Heart right ventricle (tissue), 16 donors: ENCODE measurements at places on chromosomes 2 and 18.

DNA sequence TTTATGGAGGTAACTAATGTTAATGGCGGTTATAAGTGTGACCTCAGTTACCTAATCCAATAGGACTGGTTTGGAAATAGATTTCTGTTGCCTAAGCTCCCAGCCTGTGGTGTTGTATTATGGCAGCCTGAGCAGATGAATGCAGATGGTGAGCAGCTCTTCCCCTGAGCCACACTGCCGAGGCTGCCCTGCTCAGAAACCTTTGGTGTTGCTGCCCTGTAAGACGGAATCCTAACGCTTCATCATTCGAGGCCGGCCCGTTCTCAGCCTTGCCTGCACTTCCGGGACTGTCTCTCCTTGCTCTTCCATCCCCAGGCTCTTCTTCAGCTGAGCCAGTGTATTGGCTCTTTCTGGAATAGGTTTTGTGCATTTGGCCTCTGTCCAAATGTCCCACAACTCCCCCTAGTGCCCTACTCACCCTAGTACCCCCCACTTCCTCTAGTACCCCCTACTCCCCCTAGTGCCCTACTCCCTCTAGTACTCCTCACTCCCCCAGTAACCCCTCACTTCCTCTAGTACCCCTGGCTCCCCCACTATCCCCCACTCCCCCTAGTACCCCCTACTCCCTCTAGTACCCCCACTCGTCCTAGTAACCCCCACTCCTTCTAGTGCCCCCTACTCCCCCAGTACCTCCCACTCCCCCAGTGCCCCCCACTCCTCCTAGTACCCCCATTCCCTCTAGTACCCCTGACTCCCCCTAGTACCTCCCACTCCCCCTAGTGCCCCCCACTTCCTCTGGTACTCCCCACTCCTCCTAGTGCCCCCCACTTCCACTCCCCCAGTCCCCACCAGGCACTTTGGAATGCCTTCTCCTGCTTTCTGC, 106.0 kb upstream of the TAF1B start:
- no peak overlapping the region for H3K4me3 ChIP-seq
- H3K36me3 ChIP-seq, result no peaks in the 10 kb centered on the region
- H3K27ac ChIP-seq, result no peak overlapping the region
- no peaks in the 10 kb centered on the region for H3K27me3 ChIP-seq

DNA sequence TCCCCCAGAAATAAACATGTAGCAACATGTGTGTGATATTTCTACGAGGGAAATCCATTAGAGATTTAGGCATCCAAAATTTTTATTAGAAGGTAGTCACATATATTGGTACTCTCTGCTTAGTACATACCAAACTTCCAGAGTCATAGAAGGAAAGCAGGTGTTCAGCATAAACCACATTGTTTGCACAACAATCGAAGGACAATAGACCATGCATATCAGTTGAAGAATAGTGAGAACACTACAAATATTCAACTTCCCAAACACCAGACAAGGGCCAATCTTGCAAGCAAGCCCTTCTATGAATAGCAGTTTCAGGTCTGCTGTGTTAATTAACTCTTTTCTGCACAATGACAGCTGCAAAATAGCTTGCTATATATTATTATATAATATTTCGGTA, 702.2 kb downstream of the ERBB4 start:
- no peaks in the 10 kb centered on the region for H3K4me1 ChIP-seq
- no peak for DNase-seq
- no peaks in the 10 kb centered on the region for H3K27me3 ChIP-seq
- H3K27ac ChIP-seq, result no peak overlapping the region

- H3K36me3 ChIP-seq, result no peaks in the 10 kb centered on the region
- H3K4me1 ChIP-seq, result peaks cover 8% of the 10 kb centered on the region
- H3K4me3 ChIP-seq, result no peak overlapping the region
- H3K27ac ChIP-seq, result peak overlapping the region; percentile 9
- no peak for DNase-seq
These were observed 184.2 kb downstream of the ZNF385B start for GRCh38 chr2:179677077-179677688.

GRCh38 chr2:45884126-45884525, 232.7 kb downstream of the PRKCE start:
- peak overlapping the region; percentile 5 for H3K27ac ChIP-seq
- H3K27me3 ChIP-seq, result no peaks in the 10 kb centered on the region
- DNase-seq, result no peak
- H3K4me1 ChIP-seq, result peaks cover 46% of the 10 kb centered on the region
- H3K36me3 ChIP-seq, result no peaks in the 10 kb centered on the region

- peaks cover 28% of the 10 kb centered on the region for H3K4me1 ChIP-seq
- H3K27me3 ChIP-seq, result no peaks in the 10 kb centered on the region
- no peak overlapping the region for H3K27ac ChIP-seq
- no peak overlapping the region for H3K4me3 ChIP-seq
- DNase-seq, result no peak
These were observed 70.8 kb downstream of the RTN4 start for GRCh38 chr2:54979321-54980044.

- DNase-seq, result peak; percentile 36
- H3K27ac ChIP-seq, result no peak overlapping the region
- H3K36me3 ChIP-seq, result no peaks in the 10 kb centered on the region
- peaks cover 12% of the 10 kb centered on the region for H3K27me3 ChIP-seq
These were observed 6.8 kb downstream of the SCTR start for GRCh38 chr2:119517433-119517832.

DNA sequence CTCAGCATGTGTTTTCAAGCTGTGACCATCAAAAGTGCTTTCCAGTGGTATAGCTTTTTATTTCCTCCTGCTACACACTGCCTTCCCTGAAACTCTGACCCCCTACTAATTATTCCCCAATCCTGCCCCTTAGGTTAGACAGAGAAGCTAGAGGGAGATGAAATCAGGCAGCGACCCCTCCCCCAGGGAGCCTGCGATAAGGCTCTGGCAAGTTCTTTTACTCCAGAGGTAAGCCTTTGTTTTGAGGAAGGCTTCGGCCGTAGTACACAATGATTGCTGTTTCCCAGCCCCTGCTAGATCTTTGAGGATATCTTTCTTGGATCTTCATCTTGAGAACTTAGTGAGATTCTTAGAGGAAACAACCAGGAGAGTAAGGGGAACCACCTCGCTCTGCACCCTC, 33.5 kb upstream of the NOL4 start:
- no peak overlapping the region for H3K4me3 ChIP-seq
- H3K36me3 ChIP-seq, result no peaks in the 10 kb centered on the region
- no peak overlapping the region for H3K27ac ChIP-seq
- no peaks in the 10 kb centered on the region for H3K27me3 ChIP-seq

DNA sequence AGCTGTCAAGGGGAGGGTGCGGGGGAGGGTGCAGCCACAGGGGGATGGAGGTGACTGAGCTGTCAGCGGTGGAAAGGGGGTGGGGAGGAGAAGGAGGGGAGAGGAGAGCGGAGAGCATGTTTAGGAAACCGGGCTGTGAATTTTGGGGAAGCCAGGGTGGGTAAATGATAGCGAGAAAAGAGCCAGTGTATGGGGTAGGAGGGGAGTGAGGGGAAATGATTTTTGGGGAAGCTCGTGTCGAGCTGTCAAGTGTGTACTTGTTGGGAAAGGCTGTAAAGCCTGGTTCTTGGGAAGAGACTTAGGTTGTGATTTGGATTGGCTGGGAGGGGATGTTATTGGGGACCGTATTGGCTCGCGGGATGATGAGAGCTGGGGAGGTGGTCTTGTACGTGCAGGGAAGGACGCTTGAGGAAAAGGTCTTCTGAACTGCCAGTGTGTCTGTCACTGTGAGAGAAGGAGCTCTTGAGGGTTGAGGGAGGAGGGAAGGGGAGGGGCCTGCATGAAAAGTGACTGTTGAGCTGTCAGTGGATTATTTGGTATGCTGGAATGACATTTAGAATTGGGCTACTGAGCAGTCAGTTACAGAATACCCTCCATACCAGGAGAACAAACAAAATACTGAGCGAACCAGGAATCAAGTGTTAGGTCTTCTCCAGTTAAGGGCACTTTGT, 1.0 kb downstream of the UBR3 start:
- DNase-seq, result peak; percentile 55
- H3K4me1 ChIP-seq, result peaks cover 53% of the 10 kb centered on the region
- H3K4me3 ChIP-seq, result peak overlapping the region; percentile 89
- H3K36me3 ChIP-seq, result no peaks in the 10 kb centered on the region
- H3K27me3 ChIP-seq, result no peaks in the 10 kb centered on the region
- peak overlapping the region; percentile 96 for H3K27ac ChIP-seq

GRCh38 chr2:203600286-203600685, 65.2 kb upstream of the RAPH1 start:
- H3K4me1 ChIP-seq, result peaks cover 20% of the 10 kb centered on the region
- no peak for DNase-seq
- H3K27me3 ChIP-seq, result no peaks in the 10 kb centered on the region
- H3K27ac ChIP-seq, result no peak overlapping the region
- H3K36me3 ChIP-seq, result no peaks in the 10 kb centered on the region

GRCh38 chr2:39781697-39782096, 2.6 kb upstream of the THUMPD2 start:
- no peaks in the 10 kb centered on the region for H3K36me3 ChIP-seq
- H3K27me3 ChIP-seq, result no peaks in the 10 kb centered on the region
- H3K27ac ChIP-seq, result no peak overlapping the region
- no peak for DNase-seq
- peaks cover 3% of the 10 kb centered on the region for H3K4me1 ChIP-seq
- H3K4me3 ChIP-seq, result no peak overlapping the region

- no peak overlapping the region for H3K4me3 ChIP-seq
- no peak for DNase-seq
- H3K27me3 ChIP-seq, result no peaks in the 10 kb centered on the region
- no peak overlapping the region for H3K27ac ChIP-seq
- peaks cover 5% of the 10 kb centered on the region for H3K4me1 ChIP-seq
- no peaks in the 10 kb centered on the region for H3K36me3 ChIP-seq
These were observed 47.1 kb upstream of the PLB1 start for GRCh38 chr2:28448793-28449100.

- H3K36me3 ChIP-seq, result no peaks in the 10 kb centered on the region
- H3K27me3 ChIP-seq, result no peaks in the 10 kb centered on the region
- no peak overlapping the region for H3K27ac ChIP-seq
- DNase-seq, result no peak
- no peaks in the 10 kb centered on the region for H3K4me1 ChIP-seq
These were observed 1195.7 kb upstream of the ZEB2 start for GRCh38 chr2:145715601-145716000.

GRCh38 chr2:112454586-112454985, 21.1 kb upstream of the RGPD8 start:
- no peaks in the 10 kb centered on the region for H3K36me3 ChIP-seq
- no peak overlapping the region for H3K27ac ChIP-seq
- H3K4me3 ChIP-seq, result no peak overlapping the region
- DNase-seq, result no peak
- no peaks in the 10 kb centered on the region for H3K27me3 ChIP-seq
- no peaks in the 10 kb centered on the region for H3K4me1 ChIP-seq

DNA sequence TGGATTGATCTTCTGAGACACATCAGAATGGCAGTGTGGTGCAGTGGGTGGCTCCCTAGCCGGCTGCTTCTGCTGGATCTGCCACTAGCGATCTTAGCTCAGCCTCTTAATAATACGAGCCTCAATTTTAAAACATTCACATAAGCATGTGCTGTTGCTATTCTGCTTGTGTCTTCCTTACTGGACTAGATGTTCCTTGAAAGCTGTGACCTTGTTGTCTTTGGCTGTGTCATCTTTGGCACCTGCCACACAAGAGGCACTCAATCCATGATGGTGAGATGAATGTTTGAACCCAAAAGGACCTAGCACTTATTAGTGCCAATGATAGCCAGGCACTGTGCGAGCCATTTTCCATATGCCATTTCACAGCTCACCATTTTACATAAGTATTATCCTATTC, 393.0 kb downstream of the ALK start:
- H3K27me3 ChIP-seq, result no peaks in the 10 kb centered on the region
- no peaks in the 10 kb centered on the region for H3K36me3 ChIP-seq
- H3K4me3 ChIP-seq, result no peak overlapping the region
- no peak for DNase-seq
- H3K4me1 ChIP-seq, result peaks cover 6% of the 10 kb centered on the region

- DNase-seq, result no peak
- no peak overlapping the region for H3K27ac ChIP-seq
- H3K4me3 ChIP-seq, result no peak overlapping the region
- H3K27me3 ChIP-seq, result no peaks in the 10 kb centered on the region
These were observed 53.7 kb downstream of the SNTG2 start for GRCh38 chr2:1004398-1004797.

GRCh38 chr2:106137731-106138521, 56.2 kb downstream of the UXS1 start:
- H3K27ac ChIP-seq, result no peak overlapping the region
- H3K4me1 ChIP-seq, result peaks cover 12% of the 10 kb centered on the region
- H3K27me3 ChIP-seq, result no peaks in the 10 kb centered on the region
- H3K4me3 ChIP-seq, result no peak overlapping the region

DNA sequence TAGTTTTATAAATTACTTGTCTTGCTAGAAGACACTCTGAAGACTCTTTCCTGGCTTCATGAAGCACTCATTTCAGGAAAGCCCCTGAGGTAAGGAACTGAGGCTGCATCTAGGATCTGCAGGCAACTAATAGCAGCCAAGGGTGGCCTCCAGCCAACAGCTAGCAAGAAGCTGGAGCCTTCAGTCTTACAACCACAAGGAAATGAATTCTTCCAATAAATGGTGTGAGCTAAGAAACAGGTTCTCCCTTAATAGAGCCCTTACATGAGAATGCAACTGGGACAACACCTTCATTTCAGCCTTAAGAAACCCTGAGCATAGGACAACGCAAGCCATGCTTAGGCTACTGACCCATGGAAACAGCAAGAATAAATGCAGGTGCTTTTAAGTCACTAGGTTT, 254.6 kb upstream of the RBBP8 start:
- DNase-seq, result no peak
- H3K27me3 ChIP-seq, result no peaks in the 10 kb centered on the region
- peaks cover 12% of the 10 kb centered on the region for H3K4me1 ChIP-seq
- H3K4me3 ChIP-seq, result no peak overlapping the region

- DNase-seq, result peak; percentile 30
- no peaks in the 10 kb centered on the region for H3K36me3 ChIP-seq
- H3K4me1 ChIP-seq, result no peaks in the 10 kb centered on the region
- H3K4me3 ChIP-seq, result no peak overlapping the region
- no peak overlapping the region for H3K27ac ChIP-seq
These were observed 28.2 kb upstream of the STAT4 start for GRCh38 chr2:191178806-191179514.

- H3K36me3 ChIP-seq, result no peaks in the 10 kb centered on the region
- H3K4me3 ChIP-seq, result no peak overlapping the region
- no peaks in the 10 kb centered on the region for H3K27me3 ChIP-seq
These were observed 45.6 kb downstream of the ZNF519 start for GRCh38 chr18:14086458-14087231.

- no peaks in the 10 kb centered on the region for H3K27me3 ChIP-seq
- H3K27ac ChIP-seq, result peak overlapping the region; percentile 80
- H3K36me3 ChIP-seq, result peaks cover 10% of the 10 kb centered on the region
These were observed 20.3 kb downstream of the SLC8A1 start for GRCh38 chr2:40431600-40431955.

GRCh38 chr2:164644036-164644700, 22.9 kb upstream of the GRB14 start:
- no peak overlapping the region for H3K4me3 ChIP-seq
- no peaks in the 10 kb centered on the region for H3K36me3 ChIP-seq
- no peaks in the 10 kb centered on the region for H3K4me1 ChIP-seq

- H3K4me3 ChIP-seq, result no peak overlapping the region
- no peak for DNase-seq
- H3K4me1 ChIP-seq, result peaks cover 8% of the 10 kb centered on the region
- no peaks in the 10 kb centered on the region for H3K27me3 ChIP-seq
- no peak overlapping the region for H3K27ac ChIP-seq
These were observed 587.2 kb upstream of the PKDCC start for GRCh38 chr2:41460661-41461060.
